Thoracic aorta (tissue), 2 donors: ENCODE measurements at places on chromosomes 7 and 10.

GRCh38 chr10:104601166-104601565, 39.9 kb upstream of the SORCS3 start:
- no peak for DNase-seq

- no peak for DNase-seq
Observed at GRCh38 chr7:117871778-117872538, 1.3 kb downstream of the CTTNBP2 start.

- DNase-seq: no peak
Observed at GRCh38 chr10:22570733-22571430, 143.5 kb downstream of the PIP4K2A start.

DNA sequence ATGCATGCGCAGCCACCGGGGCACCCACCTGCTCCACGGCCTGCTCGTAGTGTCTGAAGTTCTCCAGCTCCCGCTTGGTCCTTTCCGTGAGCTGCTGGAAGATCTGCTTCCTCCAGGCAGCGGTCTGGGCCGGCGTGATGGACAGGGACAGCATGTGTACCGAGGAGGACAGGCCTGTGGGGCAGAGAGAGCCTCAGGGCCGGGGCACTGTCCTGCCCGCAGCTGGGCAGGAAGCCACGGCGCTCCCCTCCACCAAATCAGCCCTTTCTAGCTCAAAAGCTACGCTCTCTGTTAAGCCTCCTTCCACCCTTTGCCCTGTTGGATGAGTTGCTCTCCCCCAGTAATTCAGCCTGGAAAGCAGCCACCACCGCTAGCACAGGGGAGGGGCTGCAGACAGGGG, 19.2 kb downstream of the TECPR1 start:
- no peak for DNase-seq

DNA sequence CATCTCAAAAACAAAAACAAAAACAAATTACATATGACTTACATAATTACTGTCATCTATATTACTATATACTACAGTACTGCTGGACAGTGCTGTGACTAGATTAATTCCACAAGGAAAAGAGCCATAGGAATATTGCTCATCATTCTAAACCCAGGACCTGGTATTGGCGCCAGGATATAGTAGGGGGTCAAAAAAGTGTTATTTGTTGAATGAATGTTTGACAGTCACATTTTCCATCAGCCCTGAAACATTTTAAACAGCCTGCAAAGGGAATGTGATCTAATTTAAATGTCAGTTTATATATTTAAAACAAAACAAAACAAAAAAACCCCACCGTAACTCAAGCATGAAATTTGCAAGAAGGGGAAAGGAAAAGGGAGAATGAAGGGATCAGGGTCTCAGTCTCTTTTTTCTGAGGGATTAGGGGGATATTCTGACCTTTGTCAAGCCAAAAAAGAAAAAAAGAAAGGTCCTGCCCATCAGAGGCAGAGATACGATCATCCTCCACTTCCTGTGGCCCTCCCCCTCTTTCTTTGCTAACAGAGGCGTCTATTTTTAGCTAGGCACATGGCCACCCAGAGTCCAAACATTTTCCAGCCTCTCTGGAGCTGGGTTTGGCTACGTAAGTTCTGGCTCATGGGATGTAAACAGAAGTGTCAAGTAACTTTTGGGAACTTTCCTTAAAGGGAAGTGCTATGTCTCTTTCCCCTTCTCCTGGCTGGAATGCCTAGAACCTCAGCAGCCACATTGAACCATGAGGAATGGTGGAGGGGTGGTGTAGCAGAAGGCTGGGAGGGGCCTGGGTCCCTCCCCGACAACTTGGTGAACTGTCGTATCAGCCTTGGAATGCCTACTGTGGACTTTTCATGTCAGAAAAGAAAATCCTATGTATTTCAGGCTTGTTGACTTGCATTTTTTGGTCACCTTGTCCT, 44.6 kb upstream of the DLG5 start:
- DNase-seq: peak; percentile 57

DNA sequence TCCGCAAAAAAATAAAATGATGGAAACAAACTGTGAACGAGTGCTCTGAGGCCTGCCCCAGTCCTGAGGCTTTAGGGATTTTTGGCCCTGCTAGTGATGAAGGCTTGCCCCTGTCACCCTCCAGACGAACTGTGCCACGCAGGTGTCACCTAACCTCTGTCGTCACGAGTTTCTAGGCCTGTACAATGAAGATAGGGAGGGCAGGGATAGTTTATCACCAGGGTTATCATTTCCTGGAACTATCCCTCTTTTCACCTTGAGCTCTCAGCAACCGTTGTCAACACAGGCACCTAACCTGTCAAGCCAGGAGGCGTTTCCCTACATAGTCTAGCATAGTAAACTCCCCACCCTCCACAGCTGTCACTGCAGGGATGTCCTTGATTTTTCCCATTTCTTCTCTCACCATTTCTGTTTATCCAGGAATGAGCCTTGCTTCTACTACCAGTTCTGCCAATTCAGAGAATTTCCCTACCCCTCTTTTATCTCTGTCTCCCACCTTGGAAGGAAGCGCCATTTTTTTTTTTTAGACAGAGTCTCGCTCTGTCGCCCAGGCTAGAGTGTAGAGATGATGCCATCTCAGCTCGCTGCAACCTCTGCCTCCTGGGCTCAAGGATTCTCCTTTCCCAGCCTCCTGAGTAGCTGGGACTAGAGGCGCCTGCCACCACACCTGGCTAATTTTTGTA, 2.2 kb upstream of the ACHE start:
- no peak for DNase-seq

DNA sequence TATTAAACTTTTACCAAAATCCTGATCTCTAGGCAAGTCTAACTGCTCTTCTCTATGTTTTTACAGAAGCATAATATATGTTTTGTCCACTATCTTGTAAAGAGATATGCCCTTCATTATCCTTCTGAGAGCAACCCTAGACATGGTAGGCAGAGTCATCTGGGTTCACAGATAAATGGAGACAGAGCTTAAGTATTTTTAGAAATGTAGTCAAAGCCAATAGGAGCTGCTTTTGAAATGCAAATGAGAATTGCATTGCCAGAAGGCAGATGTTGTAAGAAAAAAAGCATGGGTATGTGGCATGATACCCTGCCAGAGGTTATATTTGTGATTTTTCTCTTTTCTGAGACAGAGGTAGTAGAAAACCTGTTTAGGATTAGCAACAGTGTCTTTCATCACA, 964.8 kb downstream of the SORCS3 start:
- DNase-seq: no peak

DNA sequence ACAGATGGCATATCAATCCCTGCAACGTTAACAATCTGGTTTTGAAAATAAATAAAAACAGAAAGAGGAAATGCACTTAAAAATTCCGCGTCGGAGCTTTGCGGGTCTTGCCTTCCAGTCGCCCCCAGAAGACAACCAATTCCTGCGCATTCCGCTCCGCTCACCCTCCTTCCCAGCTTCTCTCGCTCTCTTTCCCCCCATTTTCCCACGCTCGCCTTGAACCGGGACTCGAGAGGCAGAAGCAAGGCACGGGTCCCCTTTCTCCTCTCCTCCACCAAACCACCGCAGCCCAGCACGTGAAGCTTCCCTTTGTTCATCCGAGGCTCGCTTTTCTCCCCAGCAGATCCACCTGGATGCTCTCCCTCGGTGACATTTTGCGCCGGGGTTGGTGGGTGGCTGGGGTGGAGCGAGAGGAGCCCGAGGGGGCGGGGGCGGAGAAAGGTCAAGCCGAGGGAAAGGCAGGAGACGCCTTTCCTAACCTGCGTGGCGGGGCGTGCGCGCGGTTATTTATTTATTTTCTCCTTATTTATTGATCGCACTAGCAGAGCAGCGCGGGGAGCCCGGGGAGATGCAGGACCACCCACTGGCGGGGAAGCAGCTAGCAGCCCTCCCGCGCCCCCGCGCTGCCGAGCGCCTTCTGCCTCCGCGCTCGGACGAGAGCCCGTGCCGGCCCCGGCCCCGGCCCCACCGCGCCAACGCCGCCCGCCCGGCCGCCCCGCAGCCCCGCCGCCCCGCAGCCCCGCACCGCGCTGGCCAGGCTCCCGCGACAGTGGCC, at the start of gene KCND2:
Gene KCND2, plus strand, starts transcription at position 475 of the 775 bp plus-strand sequence.
- no peak for DNase-seq

- DNase-seq: no peak
Observed at GRCh38 chr7:29078311-29079260, 67.8 kb downstream of the CPVL start.

DNA sequence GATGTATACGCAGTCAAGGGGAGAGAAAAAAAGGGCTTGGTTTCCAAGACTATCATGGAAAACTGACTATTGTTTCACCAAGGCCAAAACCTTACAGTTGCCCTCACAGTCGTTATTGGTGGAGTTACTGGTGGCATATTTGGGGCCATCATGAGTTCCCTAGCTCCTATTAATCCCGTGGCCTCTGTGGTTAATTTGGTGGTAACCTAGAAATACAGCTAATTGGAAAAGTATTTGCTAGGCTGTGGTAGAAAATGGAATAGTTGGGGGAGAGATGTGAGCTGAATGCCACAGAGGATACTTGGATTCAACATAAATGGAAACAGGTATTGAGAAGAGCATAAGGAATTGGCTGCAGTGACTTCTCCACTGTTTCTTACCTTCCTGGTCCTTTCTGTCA, 450.7 kb downstream of the KCNMA1 start:
- DNase-seq: no peak

DNA sequence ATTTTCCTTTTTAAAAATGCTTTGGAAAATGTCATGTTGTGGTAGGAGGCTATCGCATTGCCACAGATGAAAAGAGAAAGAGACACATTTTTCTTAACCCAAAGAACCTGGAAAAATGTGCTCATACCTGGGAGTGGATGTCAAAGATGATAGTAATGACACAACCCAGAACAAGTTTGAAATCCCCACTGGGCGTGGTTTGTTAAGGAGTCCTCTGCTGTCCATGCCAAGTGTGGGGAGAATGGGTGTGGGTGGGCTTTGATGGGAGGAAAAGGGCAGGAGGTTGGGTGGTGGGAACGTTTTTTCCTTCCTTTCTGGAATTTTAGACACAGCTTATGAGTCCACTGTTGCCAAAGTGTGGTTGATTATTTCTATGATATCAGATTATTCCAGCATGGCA, 10.9 kb downstream of the OPTN start:
- DNase-seq: no peak

GRCh38 chr10:77560471-77560870, 77.1 kb downstream of the KCNMA1 start:
- no peak for DNase-seq

GRCh38 chr10:58453105-58453504, 59.6 kb upstream of the BICC1 start:
- no peak for DNase-seq

DNA sequence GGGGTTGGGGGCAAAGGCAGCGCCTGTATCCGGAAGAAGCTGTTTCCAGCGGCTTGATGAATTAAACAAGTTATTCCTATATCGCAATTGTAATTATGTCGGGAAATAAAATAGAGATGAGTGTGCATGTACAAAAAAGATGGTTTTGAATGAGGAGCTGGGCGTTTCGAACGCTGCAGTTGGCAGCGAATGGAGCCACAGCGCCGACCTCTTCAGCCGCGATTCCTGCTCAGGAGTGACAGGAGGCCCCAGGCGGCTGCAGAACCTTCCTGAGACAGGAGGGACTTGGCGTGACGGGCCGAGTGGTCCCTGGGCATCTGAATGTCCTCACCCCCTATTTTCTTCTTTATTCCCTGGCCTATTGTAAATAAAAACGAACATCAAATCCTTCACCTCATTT, 184.9 kb downstream of the DNAJB6 start:
- DNase-seq: no peak

DNA sequence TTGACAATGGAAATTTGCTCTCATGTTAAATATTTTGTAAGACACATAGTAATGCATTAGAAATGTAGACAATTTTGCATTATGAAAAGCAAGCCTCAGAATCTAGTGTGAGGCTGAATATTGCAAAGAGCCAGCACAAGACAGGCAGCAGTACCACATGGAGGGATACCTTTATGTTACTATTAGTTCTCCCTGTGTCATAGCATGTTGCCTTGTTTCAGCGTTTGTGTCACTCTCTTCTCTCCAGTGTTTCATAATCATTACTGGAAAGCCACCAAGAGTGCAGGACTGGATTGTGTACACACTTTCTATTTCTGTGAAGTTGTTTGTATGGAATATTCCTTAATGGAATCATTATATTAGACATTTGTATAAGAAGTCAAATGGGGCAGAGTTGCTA, 8.5 kb downstream of the AHR start:
- DNase-seq: no peak

DNA sequence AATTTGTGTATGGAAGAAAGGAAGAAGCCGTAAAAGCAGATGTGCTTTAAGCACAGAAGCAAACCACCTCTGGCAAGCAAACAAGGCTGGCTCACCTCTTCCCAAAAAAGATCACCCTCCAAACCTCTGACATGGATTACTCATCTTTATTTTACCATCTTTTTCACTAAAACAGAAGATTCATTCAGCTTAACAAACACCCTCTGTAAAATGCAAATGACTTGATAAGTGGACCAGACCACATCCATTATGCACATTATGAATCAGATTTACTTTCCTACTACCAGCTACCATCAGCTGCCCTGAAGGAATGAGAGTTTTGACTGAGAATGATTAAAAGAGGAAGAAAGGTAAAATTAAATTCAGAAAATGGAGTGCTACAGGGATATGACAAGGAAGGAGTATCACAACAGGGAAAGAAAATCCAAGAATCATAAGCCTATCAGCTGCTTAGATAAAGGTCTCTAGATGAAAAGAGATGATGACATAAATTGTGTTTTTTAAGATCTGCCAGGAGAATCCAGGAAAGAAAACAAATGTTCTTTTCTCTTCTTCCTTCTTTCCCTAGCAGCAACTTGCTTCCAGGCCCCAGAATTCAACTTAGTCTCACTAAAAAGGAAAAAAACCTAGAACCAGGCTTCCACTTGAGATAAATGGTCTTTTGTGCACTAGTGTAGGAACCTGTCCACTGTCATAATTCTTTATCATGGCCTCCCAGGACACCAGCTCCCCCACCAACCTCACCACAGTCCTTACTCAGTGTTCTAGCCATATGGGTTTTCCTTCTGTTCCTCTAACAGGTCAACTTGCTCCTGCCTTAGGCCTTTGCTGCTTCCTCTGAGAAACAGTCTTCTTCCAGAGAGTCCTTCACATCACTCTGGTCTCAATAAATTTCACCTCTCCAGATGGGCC, 47.4 kb downstream of the JAZF1 start:
- DNase-seq: no peak
